ENCODE measurements at places on chromosomes 2 and 18. TPM values are rescaled to one million over a fixed set of nuclear protein-coding genes. Genes with fewer than 3 reads are reported as not detected.

The AMMECR1L gene
- total RNA-seq = 14.8 TPM

The FBXO48 gene
- 0.34 TPM for total RNA-seq

The RAB27B gene
- 9.0 TPM for total RNA-seq

The MTCL1 gene
- 63.1 TPM for total RNA-seq

The CTAGE1 gene
- total RNA-seq = not detected

The CCBE1 gene
- total RNA-seq = 8.7 TPM

The PLEKHH2 gene
- 2.3 TPM for total RNA-seq

The OBSL1 gene
- total RNA-seq = 22.3 TPM

The EVA1A gene
- total RNA-seq = 11.4 TPM

The AQP12A gene
- total RNA-seq = not detected

The EMX1 gene
- not detected for total RNA-seq

The C18orf32 gene
- 17.0 TPM for total RNA-seq

The MTLN gene
- total RNA-seq = 120 TPM

The NEUROD1 gene
- not detected for total RNA-seq

The KCTD18 gene
- 9.9 TPM for total RNA-seq

The FBXO41 gene
- total RNA-seq = 4.4 TPM

The BMP10 gene
- not detected for total RNA-seq

The DNAH7 gene
- total RNA-seq = 1.4 TPM

The ADRA2B gene
- total RNA-seq = 0.13 TPM

The CNGA3 gene
- 0.06 TPM for total RNA-seq

The FER1L5 gene
- not detected for total RNA-seq

The PIEZO2 gene
- 0.61 TPM for total RNA-seq

The STARD6 gene
- not detected for total RNA-seq

The CD8B2 gene
- not detected for total RNA-seq

The SLC1A4 gene
- 12.0 TPM for total RNA-seq

The CYRIA gene
- total RNA-seq = 0.27 TPM

The GPR35 gene
- total RNA-seq = 0.65 TPM

The TUBA3E gene
- 0.62 TPM for total RNA-seq

The MROH2A gene
- total RNA-seq = 0.12 TPM

The CHRND gene
- total RNA-seq = not detected

The CLEC4F gene
- total RNA-seq = not detected

The HOXD3 gene
- not detected for total RNA-seq

The STK25 gene
- total RNA-seq = 105 TPM

The TBR1 gene
- 0.03 TPM for total RNA-seq

The PUS10 gene
- total RNA-seq = 3.8 TPM

The TMEM198 gene
- 0.55 TPM for total RNA-seq

The STAT4 gene
- total RNA-seq = 3.9 TPM

The C2orf80 gene
- not detected for total RNA-seq

The COX7A2L gene
- 147 TPM for total RNA-seq

The GPR39 gene
- total RNA-seq = 9.0 TPM

The KLHL41 gene
- total RNA-seq = 0.17 TPM

The MYO5B gene
- total RNA-seq = 8.9 TPM

The GALR1 gene
- total RNA-seq = not detected

The IL1RL2 gene
- total RNA-seq = not detected

The GPR75 gene
- total RNA-seq = 1.4 TPM

The PLGLB2 gene
- not detected for total RNA-seq

Data from A549 treated with GW870086 at 1 μM for 4 hours (cell line).